Activated T-cell treated with anti-CD3 and anti-CD28 coated beads, Interleukin-2, amount 50 U/mL, for 1 hour (primary cell): ENCODE measurements at places on chromosomes 13 and 19.

GRCh38 chr13:51125495-51126226 lies 14.6 kb upstream of the C13orf42 start:
- DNase-seq, result peak; percentile 36

GRCh38 chr13:109836629-109837607 lies 50.5 kb upstream of the IRS2 start:
- DNase-seq, result no peak

- DNase-seq, result no peak
Measured at GRCh38 chr13:109163037-109163379, 533.6 kb downstream of the MYO16 start.

DNA sequence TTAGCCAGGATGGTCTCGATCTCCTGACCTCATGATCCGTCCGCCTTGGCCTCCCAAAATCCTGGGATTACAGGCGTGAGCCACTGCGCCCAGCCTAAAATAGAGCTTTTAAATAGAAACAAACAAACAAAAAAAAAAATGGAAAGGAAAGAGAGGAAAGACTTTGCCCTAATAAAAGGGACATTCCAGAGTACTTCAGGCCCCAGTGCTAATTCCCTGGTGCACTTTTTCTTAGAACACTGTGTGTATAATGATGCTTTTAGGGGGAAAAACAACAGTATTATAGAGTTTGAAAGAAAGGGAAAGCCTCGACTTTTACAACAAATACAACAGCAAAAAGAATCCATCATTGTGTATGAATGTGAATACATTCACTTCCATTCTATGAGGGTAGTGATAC lies 104.7 kb downstream of the CRYL1 start:
- DNase-seq, result no peak

DNA sequence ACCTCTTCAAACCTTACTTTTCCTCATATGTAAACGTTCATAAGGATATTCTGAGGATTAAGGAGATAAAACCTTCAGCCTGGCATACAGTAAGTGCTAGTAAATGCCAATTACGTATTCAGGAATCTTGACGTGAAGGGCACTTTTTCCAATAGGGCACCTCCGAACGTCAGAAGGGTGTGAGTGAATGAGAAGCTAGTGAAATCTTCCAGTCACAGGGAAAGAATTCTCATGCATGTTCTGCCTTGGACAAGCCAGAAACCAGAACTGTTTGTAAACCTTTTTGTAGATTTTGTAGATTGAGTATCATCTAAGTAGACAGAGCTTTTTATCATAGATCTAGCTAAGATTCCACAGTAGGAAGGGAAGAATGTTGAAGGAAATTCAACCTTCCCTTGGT lies 16.5 kb downstream of the DGKH start:
- no peak for DNase-seq

GRCh38 chr19:41175801-41176777 lies 16.9 kb upstream of the CYP2S1 start:
- DNase-seq, result peak; percentile 36

DNA sequence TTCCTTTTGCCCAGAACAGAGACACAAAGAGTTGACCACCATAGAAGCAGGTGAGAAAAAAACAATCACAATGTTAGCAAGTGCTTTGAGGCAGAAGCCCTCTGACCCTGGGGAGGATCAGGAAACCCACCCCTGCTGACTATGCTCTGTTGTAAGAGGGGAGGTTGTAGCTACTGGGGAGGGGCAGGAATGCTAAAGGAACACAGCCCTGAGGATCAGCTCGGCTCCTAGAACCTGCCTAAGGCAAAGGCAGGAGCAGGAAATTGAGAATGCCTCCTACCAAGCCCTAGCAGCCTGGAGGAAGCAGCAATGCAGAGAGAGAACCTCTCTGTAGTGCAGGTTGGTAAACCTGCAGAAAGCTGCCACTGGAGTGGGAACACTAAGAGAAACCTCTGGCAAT lies 624.0 kb upstream of the KLF12 start:
- no peak for DNase-seq

- no peak for DNase-seq
Measured at GRCh38 chr13:51004111-51004865, 94.7 kb downstream of the RNASEH2B start.

- no peak for DNase-seq
Measured at GRCh38 chr19:16876904-16877361, 11.9 kb upstream of the F2RL3 start.

DNA sequence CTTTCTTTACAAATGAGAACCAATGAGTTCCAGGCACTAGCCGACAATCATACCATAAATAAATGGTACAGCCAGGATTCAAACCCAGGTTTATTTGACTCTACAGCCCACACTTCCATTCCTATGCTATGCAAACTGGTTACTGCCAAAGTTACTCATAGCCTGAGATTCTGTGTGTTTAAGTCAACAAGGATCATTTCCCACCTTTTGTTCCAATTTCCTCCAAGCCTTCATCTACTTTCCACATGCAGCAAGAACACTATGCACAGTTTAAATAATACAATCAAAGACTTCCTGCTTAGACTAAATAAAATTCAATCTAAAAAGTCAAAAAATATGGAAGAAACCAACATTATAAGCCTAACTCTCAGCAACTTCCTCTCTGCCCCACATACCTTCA lies 59.2 kb upstream of the KLF12 start:
- no peak for DNase-seq

DNA sequence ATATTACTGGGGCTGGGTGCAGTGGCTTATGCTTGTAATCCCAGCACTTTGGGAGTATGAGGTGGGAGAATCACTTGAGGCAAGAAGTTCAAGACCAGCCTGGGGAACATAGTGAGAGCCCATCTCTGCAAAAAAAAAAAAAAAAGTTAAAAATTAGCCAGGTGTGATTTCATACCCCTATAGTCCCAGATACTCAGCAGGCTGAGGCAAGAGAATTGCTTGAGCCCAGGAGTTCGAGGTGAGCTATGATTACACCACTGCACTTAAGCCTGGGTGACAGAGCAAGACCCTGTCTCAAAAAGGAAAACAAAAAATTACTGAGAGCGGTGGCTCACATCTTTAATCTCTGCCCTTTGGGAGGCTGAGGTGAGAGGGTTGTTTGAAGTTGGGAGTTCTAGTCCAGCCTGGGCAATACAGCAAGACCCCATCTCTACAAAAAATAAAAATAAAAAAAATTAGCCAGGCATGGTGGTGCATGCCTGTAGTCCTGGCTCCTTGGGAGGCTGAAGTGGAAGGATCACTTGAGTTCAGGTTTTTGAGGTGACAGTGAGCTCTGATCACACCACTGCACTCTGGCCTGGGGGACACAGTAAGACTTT lies 87.5 kb downstream of the ZMYM2 start:
- DNase-seq, result no peak

DNA sequence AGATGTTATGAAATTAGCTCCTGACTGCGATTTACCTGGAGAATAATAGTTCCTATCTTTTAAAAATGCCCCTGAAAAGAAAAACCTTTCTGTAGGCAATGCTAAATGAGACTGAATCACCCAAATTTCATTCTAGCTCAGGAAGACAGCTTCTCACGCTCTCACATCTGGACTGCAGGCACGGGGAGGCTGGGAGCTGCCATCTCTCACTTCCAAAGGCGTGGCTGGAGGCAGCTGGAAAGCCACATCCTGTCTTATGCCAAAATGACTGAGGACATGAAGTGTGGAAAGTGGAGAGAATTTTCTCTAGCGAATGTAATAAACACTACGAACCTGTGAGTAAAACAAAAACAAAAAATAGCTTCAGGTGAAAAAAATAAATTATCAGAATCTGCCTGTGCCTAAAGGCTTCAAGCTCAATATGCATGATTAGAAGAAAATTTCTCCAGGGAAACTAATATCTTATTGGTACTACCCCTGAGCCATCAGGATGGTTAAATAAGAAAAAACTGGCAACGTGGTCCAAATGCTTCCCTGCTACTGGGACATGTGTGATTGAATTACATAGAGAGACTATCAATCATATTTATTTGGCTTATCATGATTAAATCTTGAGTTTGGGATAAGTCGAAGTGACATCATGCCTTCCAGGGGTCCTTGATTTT lies 58.1 kb upstream of the UBL3 start:
- no peak for DNase-seq

- DNase-seq, result no peak
Measured at GRCh38 chr19:27672309-27673047, 1540.5 kb downstream of the UQCRFS1 start.

DNA sequence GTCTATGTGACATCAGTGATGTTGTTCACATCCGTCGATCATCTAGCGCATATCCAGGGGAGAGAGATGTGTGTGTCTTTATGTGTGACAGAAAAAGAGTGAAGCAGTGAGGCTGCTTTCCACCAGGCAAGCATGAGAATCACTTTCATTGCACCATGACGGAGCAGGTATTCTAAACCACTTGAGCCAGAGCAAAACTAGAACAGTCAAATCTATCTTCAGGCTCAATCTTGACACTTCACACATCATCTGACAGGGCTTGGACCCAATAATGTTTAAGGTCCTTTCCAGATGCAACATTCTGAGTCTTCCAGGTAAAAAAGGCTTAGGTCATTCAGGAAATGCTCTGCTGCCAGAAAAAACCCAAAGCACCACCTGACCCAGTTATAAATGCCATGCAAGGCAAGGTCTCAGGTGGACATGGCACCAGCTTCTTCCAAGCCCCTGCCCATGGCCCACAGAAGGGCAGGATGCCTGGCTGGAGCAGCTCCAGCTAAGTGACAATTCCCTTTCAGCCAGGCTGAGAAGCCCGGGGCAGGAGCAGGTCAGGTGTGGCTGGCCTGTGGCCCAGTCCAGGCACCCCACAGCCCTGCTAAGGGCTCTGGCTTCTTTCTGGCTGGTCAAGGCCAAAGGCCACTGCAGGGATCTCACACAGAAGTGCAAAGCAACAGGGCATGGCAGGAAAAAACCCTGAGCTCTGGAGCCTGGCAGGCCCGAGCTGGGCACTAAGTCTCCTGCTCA lies 5.0 kb downstream of the ELAVL1 start:
- DNase-seq, result no peak

DNA sequence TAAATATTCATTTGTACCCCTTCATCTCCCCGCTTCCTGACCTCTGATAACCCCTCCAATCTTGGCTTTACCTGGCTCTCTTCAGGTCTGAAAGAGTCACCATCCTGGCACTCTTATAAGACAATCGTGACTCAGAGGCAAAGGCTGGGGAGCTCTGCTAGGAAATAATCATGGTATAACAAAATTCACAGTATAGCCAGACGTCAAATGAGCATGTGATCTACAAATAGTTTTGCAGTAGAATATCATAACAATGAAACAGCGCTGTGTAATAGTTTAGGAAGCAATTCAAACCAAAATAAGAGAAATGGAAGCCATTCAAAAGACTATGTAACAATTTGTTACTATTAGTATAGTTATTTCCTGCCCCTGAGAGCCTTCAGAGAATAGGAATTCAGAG lies 34.2 kb downstream of the RXFP2 start:
- DNase-seq, result no peak

DNA sequence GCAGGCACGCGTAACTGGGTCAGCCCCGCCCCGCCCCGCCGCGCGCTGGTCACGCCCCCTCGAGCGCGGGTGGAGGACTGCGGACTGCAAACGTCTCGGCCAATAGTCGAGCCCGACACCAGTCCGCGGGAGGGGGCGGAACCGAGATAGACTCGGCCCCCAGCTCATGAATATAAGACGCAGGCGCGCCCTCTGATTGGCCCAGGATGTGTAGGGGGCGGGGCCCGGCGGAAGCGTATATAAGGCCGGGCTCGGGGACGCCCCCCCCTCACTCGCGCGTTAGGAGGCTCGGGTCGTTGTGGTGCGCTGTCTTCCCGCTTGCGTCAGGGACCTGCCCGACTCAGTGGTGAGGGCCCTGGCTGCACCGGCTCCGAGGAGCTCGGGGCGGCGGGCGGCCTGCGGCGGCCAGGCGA lies at the start of gene CIRBP:
Gene CIRBP, plus strand, starts transcription at position 268 of the 413 bp plus-strand sequence. CDS start 1,602 bp downstream, outside the sequence.
- peak; percentile 99 for DNase-seq

DNA sequence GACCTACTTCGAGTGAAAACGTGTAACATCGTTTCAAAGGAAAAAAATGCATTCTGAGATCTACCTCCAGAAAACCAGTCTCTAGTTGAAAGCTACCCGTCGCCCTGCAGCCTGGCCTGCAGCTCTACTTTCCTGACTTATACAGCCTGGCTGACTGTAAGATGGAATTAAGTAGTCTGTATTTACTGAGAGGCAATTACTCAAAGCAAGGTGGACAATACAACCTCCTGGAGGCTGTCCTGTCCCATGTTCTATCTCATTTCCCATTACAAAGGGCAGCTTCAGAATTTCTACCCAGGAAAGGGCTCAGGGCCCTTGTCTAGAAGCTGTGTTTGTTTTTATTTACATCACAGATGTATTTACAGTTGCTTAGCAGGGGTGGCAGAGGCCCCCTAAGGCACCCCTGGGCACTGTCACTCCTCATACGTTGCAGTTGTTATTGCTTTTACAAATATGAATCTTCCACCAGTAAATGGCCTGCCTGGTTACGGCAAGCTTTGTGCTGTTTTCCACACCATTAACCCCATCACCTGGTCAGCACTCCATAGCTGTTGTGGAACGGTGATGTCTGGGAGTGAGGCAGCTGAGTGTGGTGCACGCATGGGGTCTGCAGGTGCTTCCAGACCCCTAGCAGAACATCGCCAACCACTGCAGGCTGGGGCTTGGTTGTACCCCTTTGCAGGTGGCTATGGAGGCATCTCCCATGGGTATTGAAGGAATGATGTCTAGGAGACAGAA lies 46.3 kb upstream of the MTIF3 start:
- no peak for DNase-seq

DNA sequence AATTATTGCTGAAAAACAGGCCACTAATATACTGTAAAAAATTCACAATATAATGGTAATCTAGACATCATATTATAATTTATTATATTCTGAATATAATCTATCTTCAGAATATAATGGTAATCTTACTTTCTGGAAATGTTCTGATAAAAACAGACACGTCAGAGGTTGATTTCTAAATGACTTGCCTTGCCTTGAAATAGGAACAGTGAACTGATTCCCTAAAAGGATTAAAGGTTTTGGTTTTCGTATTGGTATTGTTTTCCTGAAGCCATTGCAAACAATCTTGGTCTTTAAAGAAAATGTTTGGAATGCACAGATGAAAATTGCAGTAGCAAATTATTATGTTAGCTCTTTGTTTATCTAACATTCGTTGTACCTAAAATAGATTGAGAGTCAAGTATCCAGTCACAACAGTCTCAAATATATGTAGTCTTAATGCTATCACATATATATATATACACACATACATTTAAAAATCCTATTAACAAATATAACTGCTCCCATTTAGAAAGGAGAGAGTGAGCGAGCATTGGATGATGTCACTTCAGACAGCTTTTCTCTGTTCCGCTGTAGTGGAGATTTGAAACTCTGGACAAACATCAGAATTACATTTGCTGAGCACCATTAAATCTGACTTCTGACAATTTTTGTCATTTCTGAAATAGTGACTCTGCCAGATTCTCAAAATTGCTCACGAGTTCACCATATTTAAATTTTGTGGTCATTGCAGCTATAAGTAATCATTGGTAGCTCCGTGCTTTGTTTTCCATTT lies 1.7 kb downstream of the ITM2B start:
- no peak for DNase-seq

GRCh38 chr19:12555456-12555930 lies 4.2 kb upstream of the ZNF564 start:
- no peak for DNase-seq
